Occipital lobe (tissue), 3 donors: ENCODE measurements at places on chromosomes 4 and X.

- DNase-seq, result no peak
Observed at GRCh38 chrX:136028383-136028984, 43.2 kb downstream of the SLC9A6 start.

- no peak for DNase-seq
Observed at GRCh38 chr4:148114436-148114835, 327.8 kb downstream of the NR3C2 start.

- no peak for DNase-seq
Observed at GRCh38 chr4:99458911-99459447, 23.8 kb upstream of the ADH7 start.

- no peak for DNase-seq
Observed at GRCh38 chr4:80144676-80145470, 52.4 kb upstream of the PRDM8 start.

DNA sequence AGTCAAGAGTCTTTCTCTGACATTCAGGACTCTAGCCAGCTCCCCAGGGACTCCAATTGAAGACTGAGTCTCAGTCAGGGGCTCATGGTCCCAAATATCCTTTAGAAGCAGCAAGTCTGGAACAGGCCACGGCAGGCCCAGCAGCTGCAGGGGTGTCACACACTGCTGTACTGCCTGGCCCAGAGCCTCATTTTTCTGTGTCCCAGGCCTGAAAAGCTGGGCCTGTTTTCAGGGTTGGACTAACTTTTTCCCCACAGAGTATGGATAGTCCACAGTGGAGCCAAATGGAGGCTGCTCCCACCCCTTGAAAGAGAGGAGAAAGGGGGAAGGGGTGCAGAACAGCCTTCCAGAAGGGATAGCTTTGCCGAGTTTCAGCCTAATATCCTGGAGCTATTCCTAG, 146.8 kb upstream of the NALF2 start:
- no peak for DNase-seq

GRCh38 chr4:146063143-146063542, 112.4 kb upstream of the LSM6 start:
- no peak for DNase-seq

DNA sequence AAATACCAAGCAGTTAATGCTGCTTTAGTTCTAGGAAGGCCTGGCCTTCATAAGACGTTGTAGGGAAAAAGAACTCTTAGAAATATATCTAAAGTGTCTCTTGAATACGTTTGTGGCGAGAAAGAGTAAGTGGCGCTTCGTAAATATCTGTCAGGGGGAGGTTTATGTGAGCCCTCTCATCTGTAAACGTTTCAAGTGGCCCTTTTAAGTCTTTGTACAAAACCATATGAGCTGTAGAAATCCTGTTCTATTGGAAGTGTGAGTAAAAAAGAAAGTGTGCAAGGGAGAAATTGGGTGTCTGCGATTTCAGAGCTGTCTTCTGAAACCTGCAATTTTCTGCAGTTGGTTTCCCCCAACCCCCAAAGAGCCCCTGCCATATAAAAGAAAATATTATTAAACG, 8.6 kb upstream of the INTU start:
- no peak for DNase-seq

- no peak for DNase-seq
Observed at GRCh38 chrX:643241-643595, 12.6 kb downstream of the SHOX start.

DNA sequence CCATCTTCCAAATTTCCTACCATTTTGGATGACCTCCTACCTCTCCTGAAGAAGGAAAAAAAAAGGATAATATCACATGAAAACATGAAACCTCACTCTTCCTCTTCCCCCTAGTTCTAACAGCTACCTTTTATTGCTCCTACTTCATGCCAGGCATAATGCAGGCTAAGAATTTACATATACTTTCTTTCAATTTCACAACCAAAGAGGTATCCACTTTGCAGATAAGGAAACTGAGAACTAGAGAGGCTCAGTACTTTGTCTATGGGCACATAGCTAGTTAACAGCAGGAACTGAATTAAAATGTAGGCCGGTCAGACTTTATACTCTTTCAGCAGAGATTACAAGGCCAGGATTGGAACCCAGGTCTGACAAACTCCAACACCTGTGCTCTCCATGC, 34.4 kb upstream of the BEND2 start:
- no peak for DNase-seq

DNA sequence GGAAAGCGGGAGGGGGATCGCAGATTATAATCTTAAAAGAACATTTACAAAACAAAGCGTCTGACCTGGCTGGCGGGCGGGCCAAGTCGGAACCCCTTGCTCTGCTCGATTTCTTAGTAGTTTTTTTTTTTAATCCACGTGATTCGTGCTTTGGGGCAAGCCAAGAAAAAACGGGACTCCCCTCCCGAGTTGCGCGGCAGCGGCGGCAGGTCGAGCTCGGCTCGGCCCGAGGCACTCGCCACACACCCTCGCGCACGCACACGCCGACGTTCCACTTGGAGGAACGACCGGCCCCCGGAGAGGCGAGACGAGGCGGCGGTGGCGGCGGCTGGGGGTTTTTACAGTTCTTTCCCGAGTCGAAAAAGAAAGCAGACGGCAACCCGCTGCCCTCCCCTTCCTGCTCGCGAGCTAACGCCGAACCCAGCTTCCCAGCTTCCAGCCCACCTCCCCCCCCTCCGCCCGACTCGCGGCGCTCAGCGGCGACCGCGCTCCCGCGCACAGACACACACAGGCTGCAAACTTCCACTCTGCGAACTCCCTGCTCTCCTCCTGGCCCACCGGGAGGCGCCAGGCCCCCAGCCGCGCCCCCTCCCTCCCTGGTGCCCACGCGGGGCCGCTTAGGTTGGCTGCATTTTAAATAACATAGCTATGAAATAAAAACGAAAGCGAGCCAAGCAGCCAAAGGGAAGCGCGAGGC, 1.2 kb downstream of the BCOR start:
- peak; percentile 38 for DNase-seq

DNA sequence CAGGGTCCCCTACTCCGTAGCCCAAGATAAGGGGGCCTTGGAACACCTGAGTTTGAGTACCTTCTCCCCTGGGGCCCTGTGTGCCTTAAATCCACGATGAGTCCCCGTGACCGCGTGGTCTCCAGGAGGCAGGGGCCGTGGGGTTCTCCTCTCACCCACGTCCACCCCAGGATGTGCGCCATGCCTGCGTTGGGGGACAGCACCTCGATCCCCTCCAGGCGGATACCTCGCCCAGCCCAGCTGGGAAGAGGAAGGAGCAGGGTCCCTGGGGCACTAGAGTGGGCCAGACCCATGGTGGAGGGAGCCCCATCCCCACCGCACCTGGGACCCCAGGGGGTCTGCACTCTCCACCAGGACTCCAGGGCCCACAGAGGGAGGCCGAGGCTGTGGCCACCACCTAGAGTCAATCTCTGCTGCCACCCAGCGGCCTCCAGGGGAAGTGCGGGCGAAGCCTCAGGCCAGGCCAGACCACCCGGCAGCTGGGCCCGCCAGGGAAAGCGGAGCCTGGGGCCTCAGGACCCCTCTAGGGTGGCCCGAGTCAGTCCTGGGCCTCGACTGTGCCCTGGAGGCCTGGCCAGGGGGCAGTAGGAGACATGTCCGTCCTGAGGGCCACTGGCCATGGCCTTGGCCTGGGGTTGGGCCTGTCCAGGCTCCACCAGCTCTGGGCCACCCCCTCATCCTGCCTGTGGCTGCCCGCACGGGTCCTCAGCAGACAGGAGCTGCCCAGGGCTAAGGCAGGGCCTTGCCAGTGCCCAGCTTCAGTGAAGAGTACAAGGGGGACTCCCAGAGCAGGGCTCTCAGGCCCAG, 55.0 kb downstream of the FAM53A start:
- peak; percentile 29 for DNase-seq

DNA sequence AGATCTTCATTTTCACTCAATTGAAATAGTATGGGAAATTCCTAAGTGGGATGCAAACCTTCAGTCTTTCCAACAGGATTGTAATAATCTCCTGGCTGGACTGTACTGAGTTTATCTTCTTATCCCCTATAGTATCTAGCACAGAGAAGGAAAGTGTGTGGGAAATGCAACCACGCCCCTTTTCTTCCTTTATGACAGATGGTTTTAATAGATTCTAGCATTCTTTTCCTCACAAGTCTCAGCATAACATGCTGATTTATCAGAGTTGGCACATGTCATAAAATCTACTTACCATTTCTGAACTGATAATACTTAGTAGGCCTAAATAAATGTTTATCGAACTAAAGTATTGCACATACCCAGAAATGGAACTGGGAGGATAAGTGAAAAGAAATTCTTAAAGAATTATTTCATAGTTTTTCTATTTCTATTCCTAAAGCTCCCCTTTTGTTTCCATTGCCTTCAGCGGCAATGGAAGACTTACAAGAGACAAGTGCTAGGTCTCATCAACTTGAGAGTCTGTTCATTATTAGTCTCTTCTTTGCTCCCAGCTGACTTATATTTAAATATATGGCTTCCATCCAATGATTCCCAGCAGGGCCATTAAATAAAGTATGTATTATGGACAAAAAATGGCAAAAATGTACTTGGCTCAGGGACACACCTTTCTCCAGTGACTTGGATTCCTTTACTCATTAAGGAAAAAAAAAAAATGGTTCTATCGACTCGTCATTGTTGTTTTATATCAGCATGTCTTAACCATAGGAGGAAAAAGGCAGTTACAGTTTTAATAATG, 484.5 kb downstream of the IL1RAPL1 start:
- no peak for DNase-seq

GRCh38 chr4:146273204-146273901, 59.0 kb downstream of the REELD1 start:
- no peak for DNase-seq

GRCh38 chrX:23699636-23700194, 32.4 kb downstream of the PRDX4 start:
- no peak for DNase-seq

DNA sequence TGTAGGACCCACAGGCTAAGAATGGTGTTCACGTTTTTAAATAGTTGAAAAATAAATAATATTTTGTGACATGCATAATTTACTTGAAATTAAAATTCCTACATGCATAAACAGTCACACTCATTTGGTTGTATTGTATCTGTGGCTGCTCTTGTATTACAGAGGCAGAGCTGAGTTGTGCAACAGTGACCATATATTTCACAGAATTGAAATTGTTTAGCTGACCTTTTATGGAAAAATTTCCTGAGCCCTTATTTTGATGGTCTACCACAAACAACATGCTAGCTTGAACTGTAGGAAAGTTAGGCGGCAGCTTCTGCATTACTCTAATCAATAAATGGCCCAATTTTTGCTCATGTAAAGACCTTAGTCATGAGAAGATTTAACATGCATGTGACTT, 633.4 kb upstream of the AADAT start:
- no peak for DNase-seq

DNA sequence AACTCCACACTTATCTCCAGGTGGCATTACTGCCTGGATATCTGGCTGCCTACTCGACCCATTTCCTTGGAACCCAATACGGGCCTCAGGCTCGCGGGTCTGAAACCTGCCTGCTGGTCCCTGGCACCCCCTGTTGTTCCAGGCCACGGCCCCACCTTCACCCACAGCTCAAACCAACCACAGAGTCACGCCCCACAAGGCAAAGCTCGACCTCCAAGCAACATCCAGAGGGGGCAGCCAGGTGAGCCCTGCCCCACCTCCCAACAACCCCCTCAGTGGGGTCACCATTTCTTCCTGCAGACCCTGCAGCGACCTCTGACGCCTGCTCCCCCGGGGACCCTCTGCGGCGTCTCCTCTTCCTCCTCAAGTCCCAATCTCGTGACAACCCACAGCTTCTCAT, 76.2 kb downstream of the WFS1 start:
- no peak for DNase-seq

DNA sequence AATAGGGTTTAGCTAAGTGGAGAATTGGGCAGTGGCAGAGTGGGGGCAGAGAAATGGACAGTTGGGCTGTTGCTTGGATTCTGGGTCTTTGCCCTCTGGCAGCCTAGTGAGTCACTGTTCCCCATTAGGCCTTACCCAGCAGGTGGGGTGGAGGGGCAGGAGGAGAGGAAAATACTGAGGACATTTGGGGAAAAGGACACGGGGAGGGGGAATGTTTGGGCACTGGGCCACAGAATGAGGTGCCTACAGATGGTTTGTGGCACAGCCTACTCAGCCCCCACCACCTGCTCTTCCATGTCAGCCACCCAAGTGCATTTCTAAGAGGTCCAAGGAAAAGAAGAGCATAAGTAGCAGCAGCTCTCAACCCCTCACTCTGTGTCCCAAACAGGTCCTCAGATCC, 13.0 kb downstream of the SLC16A2 start:
- DNase-seq, result no peak

GRCh38 chr4:55921093-55921492, 27.7 kb upstream of the CEP135 start:
- no peak for DNase-seq

- no peak for DNase-seq
Observed at GRCh38 chr4:127370604-127371003, 262.2 kb upstream of the INTU start.

DNA sequence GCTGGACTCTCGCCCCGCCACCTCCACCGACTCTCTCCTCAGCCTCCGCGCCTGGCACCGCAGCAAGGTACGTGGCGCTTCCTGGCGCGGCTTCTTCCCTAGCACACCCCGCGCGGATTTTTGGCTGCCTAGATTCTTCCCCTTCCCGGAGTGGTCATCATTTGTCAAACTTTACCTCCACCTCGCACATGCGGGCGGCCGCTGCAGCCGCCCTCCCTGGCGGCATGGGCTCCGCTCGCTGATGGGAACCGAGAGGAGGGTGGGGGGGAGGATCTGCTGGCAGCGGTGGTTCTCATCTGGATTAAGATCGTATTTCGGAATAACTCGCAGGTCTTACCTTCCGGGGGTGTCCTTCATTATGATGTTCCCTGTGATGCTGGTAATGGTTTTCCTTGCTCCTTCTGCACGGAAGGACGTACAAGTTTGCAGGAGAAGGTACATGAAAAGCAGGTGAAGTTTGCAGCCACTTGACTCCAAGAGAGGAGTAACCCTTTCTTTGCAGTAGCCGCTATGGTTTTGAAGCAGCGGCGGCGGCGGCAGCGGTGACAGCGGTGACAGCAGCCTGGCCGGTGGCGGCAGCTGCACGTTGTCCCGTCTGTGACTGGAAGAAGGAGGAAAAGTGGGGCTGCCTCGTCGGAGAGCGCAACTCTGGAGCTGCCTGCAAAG, 2183.9 kb upstream of the TENM3 start:
- DNase-seq, result no peak

- DNase-seq, result no peak
Observed at GRCh38 chr4:150145946-150146340, 67.7 kb downstream of the DCLK2 start.

DNA sequence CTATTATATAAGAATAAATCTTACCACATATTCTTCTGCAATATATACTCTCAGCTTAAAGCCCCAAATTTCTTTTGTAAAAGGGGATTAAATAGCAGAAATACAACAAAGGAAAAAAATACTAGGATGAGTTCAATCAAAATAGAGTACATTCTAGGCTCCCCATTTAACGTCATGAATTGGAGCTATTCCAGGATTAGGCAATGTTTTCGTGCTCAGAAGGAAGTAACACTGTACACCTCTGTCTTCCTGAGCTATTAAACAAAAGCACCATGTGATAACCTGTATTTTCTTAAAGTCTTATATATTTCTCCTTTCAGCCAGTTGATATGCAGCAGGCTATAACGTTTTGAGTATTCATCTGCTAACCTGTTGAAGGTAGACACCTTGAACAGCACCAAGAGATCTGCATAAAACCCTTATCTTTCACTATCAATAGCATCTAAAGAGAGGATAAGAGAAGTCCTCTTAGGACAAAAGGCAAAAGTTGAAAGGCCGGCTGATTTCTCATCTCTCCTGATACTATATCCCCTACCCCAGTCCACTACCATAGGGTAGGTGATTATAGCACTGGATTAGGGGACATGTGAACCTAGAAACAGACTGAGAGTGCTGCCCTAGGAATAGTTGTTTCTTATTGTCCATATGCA, 31.5 kb downstream of the TEC start:
- no peak for DNase-seq
